ENCODE measurements at places on chromosomes 16 and 17. TPM values are rescaled to one million over a fixed set of nuclear protein-coding genes. Genes with fewer than 3 reads are reported as not detected.

Gene CCL1
- total RNA-seq: not detected

Gene SOX8
- 0.47 TPM for total RNA-seq

DNA sequence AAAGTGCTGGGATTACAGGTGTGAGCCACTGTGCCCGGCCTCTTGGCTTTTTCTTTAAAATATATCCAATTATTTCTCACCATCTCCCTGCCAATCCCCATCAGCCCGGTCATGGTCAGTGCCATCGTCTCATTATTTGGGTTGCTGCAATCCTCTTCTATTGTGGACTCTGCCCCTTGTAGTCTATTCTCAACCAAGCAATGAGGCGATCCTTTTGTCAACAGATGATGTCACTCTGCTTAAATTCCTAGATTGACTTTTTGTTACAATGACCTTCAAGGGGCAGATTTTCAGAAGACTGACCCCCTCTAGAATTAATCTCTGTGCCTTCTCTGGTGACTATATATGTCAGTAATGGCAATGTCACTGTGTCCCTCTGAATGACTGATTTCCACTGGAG is 384.7 kb downstream of the UTP18 start:
- no peak for DNase-seq

DNA sequence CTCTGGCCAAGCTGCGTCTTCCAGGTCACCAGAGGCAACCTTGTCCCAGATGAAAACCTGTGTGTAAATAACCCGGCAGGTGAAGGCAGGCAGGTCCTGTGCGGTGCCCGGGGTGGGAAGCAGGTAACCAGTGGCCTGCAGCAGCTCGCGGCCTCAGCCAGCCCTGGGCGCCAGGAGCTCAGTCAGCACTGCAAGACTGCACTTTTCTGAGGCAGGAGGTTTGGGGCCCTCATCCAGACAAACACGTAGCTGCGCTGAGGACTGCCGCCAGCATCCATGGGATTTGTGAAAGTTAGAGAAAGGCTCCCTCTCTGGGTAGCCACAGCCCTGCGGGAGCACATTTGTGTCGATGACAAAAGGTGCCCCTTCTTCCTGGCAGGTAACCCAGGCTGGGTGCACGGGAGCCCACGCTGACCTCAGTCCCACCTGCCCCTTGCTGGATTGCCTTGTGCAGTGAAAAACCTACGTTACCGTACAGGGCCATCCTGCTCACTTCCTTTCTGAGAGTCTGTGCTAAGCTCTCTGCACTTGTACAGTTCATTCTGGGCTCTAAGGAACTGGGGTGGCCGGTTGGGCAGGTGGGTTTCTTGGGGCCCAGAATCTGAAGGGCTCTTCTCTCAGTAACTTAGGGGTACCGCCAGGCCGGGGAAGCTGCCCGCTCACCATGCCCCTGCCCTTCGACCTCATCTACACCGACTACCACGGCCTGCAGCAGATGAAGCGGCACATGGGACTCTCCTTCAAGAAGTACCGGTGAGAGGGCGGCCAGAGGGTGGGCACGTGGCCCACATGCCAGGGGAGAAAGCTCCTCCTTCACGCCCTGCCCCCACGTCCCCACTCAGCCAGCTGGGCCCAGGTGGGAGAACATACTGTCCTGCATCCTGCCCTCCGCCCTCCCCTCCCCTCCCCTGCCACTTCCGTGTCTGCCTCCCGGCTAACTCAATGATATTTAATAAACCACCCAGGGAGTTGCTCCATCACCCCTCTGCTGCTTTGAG is 56.4 kb downstream of the MGAT5B start:
- DNase-seq: no peak

GRCh38 chr17:69170377-69170776 is 28.7 kb upstream of the ABCA6 start:
- DNase-seq: no peak

- no peak for DNase-seq
These were observed 73.0 kb upstream of the COX10 start for GRCh38 chr17:13996276-13996675.

GRCh38 chr17:71327376-71328059 is 793.3 kb upstream of the SOX9 start:
- DNase-seq: peak; percentile 51

GRCh38 chr17:13099089-13099735 is 81.4 kb upstream of the ELAC2 start:
- no peak for DNase-seq

Data from PC-3 (cell line).